ENCODE measurements at places on chromosomes 7 and 10.

DNA sequence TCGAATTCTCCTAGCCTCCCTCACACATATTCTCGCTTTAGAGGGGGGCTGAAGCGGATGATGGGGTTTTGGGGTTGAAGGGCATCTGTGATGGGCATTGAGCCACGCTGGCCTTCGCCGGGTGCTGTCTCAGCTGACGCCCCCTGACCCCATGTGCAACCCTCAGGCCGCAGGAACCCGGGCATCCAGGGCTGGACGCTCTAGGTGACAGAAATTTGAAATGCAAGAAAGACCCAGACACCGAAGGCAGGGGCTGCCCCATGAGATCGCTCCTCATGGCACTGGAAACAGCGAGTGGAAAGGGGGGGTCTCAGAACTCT, 664 bp upstream of the C10orf88 start:
- DNase-seq: no peak

DNA sequence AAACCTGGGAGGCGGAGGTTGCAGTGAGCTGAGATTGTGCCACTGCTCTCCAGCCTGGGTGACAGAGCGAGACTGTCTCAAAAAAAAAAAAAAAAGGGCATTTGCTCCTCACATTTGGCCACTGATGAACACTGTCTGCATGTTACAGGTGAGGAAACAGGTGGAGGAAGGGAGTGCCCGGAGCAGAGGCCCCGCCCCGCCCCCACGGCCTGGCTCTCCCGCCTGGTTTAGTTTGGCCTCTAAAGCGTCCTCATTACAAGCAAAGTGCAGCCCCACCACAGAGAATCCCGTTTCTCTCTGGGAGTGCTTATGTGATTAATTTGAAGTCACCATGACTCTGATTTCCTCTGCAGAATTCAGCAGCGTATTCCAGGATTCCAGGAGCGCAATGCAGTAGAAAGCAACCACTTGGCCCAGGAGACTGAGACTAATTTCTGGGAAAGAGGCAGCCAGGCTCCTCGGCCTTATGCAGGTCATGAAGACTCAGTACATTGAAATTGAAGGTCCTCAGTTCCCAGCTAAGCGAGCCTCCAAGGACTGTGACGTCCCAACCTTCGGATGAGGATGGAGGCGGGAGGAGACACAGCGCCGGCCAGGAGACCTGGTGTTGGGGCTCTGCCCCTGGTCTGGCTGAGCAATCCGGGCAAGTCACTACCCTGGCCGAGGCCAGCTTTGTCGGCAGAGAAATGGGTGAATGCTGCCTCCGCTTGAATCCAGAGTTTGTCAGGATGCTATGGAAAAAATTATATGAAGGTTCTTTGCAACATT, 44.7 kb downstream of the RBM17 start:
- DNase-seq: no peak

GRCh38 chr10:128150045-128150493, 23.8 kb upstream of the MKI67 start:
- DNase-seq: peak; percentile 46

DNA sequence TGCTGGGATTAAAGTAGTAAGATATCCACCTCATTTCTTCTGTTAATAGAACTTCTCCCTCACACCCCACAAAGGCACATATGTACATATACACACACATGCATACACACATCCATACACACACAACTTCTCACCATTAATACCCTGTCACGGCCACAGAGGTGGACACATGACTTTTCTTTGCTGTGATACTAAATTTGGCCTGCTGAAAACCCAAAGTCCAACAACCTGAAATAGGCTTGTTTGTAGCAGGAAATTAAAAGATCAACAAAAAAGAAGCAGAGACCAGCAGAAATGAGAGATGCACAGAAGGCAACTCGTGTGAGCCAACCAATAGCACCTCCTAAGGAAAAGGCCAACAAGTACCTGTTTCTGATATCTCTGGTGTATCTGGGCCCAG, 128.7 kb upstream of the PCGF5 start:
- DNase-seq: no peak

DNA sequence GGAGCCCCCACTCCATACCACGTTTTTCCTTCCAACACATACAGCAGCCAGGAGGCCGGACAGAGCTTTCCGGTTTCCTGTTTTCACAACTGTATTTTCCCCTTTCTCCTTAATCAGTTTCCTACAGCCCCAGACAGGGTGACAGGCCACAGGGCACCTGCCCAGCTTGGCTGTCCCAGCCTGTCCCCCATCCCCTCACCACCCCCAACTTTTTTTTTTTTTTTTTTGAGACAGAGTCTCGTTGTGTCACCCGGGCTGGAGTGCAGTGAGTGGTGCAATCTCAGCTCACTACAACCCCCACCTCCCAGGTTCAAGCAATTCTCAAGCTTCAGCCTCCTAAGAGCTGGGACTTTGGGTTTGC, 10.3 kb upstream of the HSPB1 start:
- DNase-seq: no peak

GRCh38 chr7:157010588-157011332, at the start of gene MNX1:
Gene MNX1, minus strand, starts transcription at chr7:157010663. Its CDS starts 313 bp downstream, at chr7:157010350.
- peak; percentile 38 for DNase-seq

Data from stimulated activated CD4-positive, alpha-beta T cell treated with anti-CD3 and anti-CD28 coated beads, Interleukin-12 subunit alpha, Interleukin-12 subunit beta, amount 100 ng/mL, for 24 hours (primary cell).